CD14-positive monocyte (primary cell): ENCODE measurements at places on chromosomes 5 and 9. TPM values are rescaled to one million over a fixed set of nuclear protein-coding genes. Genes with fewer than 3 reads are reported as not detected.

DNA sequence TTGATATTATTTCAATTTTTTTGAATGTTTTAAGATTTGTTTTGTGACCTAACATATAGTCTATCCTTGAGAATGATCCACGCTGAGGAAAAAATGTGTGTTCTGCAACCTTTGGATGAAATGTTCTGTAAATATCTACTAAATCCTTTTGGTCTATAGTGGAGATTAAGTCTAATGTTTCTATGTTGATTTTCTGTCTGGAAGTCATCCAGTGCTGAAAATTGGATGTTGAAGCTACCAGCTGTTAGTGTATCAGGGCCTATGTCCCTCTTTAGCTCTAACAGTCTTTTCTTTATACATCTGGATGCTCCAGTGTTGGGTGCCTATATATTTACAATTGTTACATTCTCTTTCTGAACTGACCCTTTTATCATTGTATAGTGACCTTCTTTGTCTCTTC is 422.3 kb downstream of the TMEM232 start:
- DNase-seq, result no peak

GRCh38 chr5:172802567-172803176 is 31.4 kb upstream of the ERGIC1 start:
- no peak for DNase-seq

The PLK2 gene
- polyA plus RNA-seq, result 17.0 and 17.6 TPM in 2 replicates

The PTGR1 gene
- polyA plus RNA-seq, result 0.68 TPM

- peak; percentile 12 for DNase-seq
Measured at GRCh38 chr9:35976726-35977125, 18.8 kb upstream of the OR2S2 start.

GRCh38 chr5:37603072-37603471 is 224.0 kb downstream of the WDR70 start:
- no peak for DNase-seq

The AFF4 gene
- 17.6 TPM for polyA plus RNA-seq

DNA sequence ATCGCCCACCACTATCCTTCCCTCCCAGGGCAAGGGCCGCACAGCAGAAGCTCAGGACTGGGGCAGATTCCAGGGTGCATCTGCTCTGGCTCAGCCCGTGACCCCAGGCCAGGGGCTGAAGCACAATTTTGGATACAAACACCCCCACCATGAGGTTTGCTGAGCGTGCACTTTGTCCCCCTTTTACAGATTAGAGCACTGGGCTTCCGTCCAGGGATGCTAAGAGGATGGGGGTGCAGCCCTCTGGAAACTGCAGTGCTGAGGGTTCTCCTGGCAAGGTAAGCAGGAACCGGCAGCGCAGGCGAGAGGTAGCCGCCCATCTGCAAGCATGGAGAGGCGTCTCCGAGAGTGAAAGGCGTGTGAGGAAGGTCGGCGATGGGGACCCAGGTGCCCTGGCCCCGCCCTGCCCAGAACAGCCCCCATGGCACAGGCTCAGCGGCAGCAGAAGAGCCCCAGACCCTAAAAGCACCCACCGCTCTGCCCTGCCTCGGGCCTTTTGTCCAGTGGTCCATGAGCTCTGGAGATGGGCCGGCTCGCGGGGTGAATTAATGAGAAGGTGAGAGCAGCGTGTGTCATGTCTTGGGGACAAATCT is 54.5 kb upstream of the OLFM1 start:
- no peak for DNase-seq

GRCh38 chr5:1131191-1131621 is 19.3 kb upstream of the SLC12A7 start:
- DNase-seq, result no peak

DNA sequence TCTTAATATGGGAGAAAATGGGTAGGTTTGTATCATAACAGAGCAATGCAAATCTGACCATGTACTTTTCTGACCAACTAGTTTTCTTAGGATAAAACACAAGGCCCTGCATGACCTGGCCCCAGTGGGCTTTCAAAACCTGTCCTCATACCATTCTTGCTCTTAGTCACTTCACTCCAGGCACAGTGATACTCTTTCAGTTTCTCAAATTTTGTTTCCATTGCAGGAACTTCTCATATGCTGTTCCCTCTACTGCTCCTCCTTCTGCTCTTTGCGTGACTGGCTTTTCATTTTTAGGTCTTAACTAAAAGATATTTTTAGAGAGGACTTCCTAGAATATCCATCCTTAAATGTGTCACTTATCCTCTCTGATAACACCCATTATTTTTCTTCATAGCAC is 112.4 kb downstream of the INIP start:
- DNase-seq, result no peak

DNA sequence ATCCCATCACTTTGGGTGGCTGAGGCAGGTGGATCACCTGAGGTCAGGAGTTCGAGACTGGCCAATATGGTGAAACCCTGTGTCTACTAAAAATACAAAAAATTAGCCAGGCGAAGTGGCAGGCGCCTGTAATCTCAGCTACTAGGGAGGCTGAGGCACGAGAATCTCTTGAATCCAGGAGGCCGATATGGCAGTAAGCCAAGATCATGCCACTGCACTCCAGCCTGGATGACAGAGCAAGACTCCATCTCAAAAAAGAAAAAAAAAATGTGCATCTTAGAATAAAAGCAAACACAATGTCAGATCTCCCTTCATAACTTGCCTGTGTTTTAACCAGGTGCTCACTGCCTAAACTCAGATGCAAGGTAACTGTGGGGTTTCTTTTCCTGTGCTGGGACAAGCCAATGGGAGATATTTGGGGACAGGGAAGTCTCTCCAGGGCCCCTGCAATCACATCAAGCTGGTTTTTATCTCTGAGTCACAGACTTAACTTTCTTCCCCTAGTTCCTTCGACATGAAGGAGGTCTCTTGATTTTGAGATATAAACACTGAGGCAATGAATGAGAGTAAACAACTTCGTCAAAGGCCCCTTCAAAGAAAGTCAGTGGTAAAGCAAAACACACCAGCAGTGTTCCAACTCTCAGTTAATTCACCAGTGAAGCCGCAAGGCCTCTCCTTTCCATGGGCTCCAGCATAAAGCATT is 99.1 kb downstream of the SNX18 start:
- no peak for DNase-seq

DNA sequence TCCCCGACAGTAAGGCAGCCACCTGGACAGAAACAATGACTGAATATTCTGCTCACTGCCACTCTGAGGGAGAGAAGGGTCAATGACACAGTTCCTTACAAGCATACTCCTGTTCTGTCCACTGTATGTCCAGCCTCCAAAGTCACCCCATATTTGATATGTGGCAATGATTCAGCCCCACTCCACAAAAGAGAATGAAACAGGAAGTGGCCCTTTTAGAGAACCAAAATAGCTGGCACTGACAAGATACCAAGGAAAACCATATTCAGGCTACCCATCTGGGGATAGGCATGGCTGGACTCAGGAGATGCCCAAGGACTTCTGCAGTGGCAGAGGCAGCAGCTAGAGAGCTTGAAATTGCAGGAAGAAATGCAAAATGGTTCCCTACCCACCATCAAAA is 12.8 kb upstream of the GFRA3 start:
- peak; percentile 13 for DNase-seq

The STC2 gene
- not detected in 2 replicates for polyA plus RNA-seq

GRCh38 chr5:61623401-61624069 is 291.5 kb downstream of the ZSWIM6 start:
- no peak for DNase-seq

The MUSK gene
- polyA plus RNA-seq, result not detected

The RANBP3L gene
- polyA plus RNA-seq, result not detected

DNA sequence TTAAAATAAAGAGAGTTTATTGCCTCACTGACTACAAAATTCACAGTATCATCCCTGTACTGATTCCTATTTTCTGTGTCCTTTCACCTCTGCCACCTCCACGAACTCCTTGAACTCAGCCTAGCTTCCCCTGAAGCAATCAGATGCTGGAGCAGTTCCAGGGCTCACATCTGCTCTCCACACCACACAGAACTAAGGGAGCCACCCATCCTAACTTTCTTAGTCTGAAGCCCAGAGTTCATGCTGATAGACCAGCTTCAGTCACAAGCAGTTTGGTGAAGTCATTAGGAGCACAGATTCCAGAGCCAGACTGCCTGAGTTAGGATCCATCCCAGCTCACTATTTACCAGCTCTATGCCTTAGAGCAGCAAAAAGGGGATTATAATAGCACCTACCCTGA is 15.6 kb upstream of the EPB41L4A start:
- no peak for DNase-seq

The NRARP gene
- not detected for polyA plus RNA-seq

The CDH9 gene
- not detected for polyA plus RNA-seq

- no peak for DNase-seq
Measured at GRCh38 chr5:98763001-98763630, 10.3 kb upstream of the RGMB start.

- DNase-seq, result peak; percentile 19
Measured at GRCh38 chr5:98872674-98873073, 56.1 kb downstream of the CHD1 start.

DNA sequence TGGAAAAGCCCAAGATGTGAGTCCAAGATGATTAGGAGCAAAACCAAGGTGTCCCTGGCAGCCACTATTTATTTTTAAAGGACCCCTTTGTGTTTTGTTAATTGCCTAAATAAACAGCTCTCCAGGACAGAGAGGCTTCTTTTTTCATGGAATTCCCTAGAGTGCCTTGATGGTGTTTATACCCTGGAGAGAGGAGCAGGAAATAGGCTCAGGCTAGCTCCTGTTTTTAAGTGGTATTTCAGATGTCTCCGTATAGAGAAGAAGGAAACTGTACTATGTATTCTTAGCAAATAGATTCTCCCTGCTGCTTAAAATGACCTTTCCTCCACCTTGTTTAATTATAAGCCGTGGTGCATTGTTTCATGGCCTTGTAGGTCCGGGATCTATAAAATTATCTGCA is 292.4 kb downstream of the CD180 start:
- DNase-seq, result no peak

DNA sequence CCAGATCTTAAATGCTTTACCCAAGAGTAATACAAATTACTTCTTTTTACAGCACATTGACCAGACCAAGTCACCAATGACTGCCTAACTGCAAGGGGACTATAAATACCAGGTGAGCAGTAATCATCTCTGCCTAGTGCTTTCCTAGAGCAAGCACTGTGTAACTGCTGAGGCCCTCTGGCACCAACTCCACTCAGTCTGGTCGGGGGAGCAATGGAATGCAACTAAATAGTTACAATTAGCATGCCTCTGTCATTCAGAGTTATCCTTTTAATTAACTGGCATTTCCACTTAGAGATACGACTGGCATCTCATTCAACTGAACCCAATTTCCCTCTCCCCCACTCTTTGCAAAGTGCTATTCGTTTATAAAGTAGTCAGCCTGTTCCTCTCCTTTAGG is 1309.1 kb upstream of the DMAC1 start:
- DNase-seq, result no peak

- no peak for DNase-seq
Measured at GRCh38 chr5:145981589-145982571, 45.5 kb downstream of the SH3RF2 start.

DNA sequence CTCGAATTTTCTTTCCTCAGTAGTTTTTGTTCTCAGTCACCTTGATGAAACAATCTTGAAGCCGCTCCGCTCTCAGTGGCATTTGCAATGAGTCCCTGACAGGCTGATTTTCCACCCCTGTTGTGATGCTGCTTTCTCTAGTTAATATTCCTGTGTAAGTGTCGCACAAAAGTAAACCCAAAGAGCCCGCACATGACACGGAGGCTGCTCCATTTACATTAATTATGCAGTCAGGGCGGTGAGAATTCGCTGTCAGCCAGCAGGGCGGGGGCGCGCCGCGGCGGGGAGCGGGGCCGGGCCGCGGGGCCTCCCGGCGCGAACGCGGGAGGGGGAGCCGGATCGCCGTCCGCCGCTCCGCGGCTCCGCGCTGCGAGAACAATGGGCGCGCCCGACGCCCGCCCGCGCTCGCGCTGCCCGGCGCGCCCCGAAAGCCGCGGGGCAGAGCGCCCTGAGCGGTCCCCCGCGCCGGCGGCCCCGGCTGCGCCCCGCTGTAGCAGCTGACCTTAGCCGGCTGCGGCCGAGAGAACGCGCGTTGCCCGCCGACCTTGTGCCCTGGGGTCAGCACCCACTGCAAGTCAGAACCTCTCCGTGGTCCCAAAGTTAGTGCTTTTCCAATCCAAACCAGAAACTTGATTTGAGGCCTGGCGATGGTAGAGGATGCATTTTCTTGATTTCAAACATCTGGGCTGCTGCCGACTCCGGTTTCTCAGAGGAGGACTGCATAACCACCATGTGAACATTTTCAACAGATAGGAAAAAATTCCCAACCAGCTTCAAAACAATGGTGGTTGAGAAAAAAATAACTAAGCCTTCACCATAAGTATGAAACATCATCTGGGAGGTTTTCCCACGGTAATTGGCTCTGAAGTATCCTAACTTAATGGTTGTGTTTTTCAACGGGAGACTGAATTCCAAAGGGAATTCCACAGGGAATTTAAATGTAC is 142.6 kb downstream of the PBX3 start:
- DNase-seq, result peak; percentile 5

- no peak for DNase-seq
Measured at GRCh38 chr9:34556949-34557348, 32.6 kb downstream of the CNTFR start.

DNA sequence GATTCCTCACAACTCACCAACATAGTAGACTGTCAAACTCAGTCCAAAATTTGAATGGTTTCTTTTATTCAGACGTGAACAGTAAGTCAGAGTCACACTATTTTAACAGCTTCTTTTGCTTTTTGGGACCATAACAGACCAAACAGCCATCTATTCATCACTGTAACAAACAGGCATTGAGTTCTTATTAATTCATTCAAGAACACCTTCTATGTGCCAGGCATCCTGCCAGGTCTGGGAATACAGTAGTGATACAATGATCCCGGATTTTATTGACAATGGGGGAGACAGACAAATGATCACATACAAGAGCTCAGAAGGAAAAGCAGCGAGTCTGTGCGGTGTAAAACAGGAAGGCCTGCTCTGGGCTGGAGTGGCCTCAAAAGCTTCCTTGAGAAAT is 153.3 kb upstream of the ERCC6L2 start:
- no peak for DNase-seq

GRCh38 chr9:135990468-135991429 is 29.6 kb upstream of the UBAC1 start:
- peak; percentile 65 for DNase-seq

GRCh38 chr5:174355208-174355612 is 309.7 kb downstream of the NSG2 start:
- no peak for DNase-seq

DNA sequence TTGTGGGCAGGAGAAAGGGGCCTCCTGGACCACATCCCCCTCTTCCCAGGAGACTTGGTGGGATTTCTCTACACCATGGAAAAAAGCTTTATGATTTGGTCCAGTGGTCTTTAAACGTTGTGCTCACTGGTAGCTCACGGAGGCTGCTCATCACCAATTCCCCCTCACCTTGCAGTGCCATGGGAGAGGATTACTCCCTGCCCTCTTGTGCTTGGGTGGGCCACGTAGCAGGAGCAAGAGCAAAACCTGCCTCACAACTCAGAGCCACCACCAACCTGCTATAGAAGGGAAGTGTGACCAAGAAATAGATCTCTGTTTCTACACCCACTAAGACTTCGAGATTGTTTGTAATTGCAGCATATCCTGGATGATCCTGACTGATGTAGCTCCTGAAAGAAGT is 42.2 kb upstream of the N4BP3 start:
- DNase-seq, result no peak

The APBA1 gene
- polyA plus RNA-seq, result 0.62 and 1.6 TPM in 2 replicates

GRCh38 chr5:152736906-152737305 is 331.8 kb upstream of the NMUR2 start:
- no peak for DNase-seq

GRCh38 chr9:137543237-137543963 is 6.8 kb downstream of the PNPLA7 start:
- DNase-seq, result no peak

The TEX48 gene
- not detected for polyA plus RNA-seq

GRCh38 chr9:69218166-69218565 is 44.1 kb downstream of the TJP2 start:
- DNase-seq, result no peak

The IGIP gene
- 0.08 TPM for polyA plus RNA-seq
